Kidney (tissue), 22 donors: ENCODE measurements at places on chromosomes 6 and 20. TPM values are rescaled to one million over a fixed set of nuclear protein-coding genes. Genes with fewer than 3 reads are reported as not detected.

Gene CALHM4
- not detected for total RNA-seq

Gene MAFB
- 39.6 TPM for total RNA-seq

Gene IL17A
- not detected for total RNA-seq

Gene PNLDC1
- not detected for total RNA-seq

Gene ESR1
- 5.2 TPM for total RNA-seq

Gene LZTS3
- total RNA-seq, result 20.0 TPM
